HCT116 (cell line): ENCODE measurements at places on chromosomes 13 and 19.

DNA sequence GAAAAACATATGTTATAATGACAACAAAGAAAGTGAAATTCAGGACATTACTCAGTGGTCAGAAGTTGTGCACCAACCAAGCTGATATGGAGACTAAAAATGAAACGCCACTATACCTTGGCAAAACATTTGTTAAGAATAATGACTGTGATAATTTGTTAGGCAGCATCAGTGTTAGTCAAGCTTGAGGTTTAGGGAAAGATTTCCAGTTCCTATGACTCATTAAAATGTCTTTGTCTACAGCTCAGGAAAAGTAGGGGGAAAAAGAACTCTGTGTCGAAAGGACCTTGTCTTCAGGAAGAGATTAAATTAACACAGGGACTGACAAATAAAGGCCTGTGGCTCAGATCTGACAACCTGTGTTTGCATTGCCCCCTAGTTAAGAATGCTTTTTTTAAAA lies 764.1 kb upstream of the SLITRK6 start:
- DNase-seq: no peak
- H3K4me1 ChIP-seq: no peaks in the 10 kb centered on the region
- H3K27ac ChIP-seq: no peak overlapping the region
- no peaks in the 10 kb centered on the region for H3K36me3 ChIP-seq
- no peak overlapping the region for H3K4me3 ChIP-seq

DNA sequence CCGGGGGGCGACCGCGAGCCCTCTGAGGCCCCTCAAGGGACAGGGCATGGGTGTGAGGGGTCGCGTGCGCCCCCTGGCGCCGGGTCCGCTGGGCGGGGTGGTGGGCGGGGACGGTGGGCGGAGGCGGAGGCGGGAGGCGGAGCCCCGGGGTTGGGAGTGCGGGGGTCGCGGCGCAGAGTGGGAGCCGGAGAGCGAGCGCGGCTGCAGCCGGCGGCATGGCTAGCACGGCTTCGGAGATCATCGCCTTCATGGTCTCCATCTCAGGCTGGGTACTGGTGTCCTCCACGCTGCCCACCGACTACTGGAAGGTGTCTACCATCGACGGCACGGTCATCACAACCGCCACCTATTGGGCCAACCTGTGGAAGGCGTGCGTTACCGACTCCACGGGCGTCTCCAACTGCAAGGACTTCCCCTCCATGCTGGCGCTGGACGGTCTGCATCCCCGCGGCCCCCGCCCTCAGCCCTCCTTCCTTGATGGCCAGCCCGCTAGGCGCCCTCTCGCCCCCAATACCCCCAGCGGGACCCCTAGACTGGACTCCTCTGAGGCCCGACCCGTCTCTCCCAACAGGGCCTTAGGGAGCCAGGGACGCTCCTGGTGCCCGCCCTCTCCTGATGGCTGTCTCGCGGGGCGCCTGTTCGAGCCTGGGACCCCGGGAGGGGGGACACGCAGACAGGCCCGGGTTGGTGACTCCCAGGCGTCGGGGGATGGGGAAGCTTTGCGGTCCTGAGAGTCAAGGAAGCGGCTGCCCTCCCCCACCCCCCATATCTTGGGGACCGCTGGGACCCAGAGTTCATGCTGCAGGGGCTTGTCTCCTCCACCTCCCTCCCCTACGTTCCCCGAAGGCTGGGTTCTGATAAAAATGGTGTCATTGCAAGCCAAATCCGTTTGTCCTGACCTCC lies at the start of gene CLDN10:
Gene CLDN10 (plus strand): TSS at position 182 of the 903 bp plus-strand sequence. CDS start 34 bp downstream, at position 216.
- no peaks in the 10 kb centered on the region for H3K36me3 ChIP-seq
- H3K27me3 ChIP-seq: 0 out of 2 replicates have a peak, but pooled peaks cover 3% of the 10 kb centered on the region
- no peaks in the 10 kb centered on the region for H3K4me1 ChIP-seq
- no peak for DNase-seq
- H3K27ac ChIP-seq: no peak within 1 kb of the TSS
- no peak within 1 kb of the TSS for H3K4me3 ChIP-seq

- no peak overlapping the region for H3K27ac ChIP-seq
- no peaks in the 10 kb centered on the region for H3K27me3 ChIP-seq
- no peak for DNase-seq
- peaks cover 88% of the 10 kb centered on the region for H3K4me1 ChIP-seq
- no peaks in the 10 kb centered on the region for H3K36me3 ChIP-seq
Measured at GRCh38 chr13:110949628-110950027, 34.8 kb upstream of the ANKRD10 start.

DNA sequence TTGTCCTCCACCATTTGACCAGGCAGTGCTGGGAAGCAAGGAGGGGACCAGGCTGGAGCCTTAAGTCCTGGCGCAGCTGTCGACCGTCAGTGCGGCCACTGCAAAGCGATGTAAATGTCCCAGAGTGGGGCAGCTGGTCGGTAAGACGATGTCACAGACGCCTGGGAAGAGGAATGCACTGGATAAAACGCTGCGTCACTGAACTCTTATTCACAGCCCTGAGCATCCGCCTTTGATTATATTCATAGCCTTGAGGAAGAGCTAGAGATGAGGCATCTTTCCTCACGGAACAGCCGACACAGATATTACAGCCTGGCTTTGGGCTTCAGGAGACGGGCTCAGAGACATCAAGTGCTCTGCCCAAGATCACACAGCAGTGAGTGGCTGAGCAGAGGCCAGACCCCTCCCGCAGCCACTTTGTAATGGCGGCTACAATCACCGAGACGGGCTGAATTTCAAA lies 17.6 kb upstream of the TUBGCP3 start:
- no peak overlapping the region for H3K27ac ChIP-seq
- DNase-seq: no peak
- peaks cover 10% of the 10 kb centered on the region; the same call in 1 of the 2 replicates for H3K27me3 ChIP-seq
- peaks cover 9% of the 10 kb centered on the region for H3K4me1 ChIP-seq
- no peaks in the 10 kb centered on the region for H3K36me3 ChIP-seq

- no peaks in the 10 kb centered on the region for H3K36me3 ChIP-seq
- no peak overlapping the region for H3K4me3 ChIP-seq
- no peaks in the 10 kb centered on the region for H3K27me3 ChIP-seq
- no peak overlapping the region for H3K27ac ChIP-seq
- DNase-seq: no peak
Measured at GRCh38 chr13:93771782-93772181, 545.2 kb downstream of the GPC6 start.

DNA sequence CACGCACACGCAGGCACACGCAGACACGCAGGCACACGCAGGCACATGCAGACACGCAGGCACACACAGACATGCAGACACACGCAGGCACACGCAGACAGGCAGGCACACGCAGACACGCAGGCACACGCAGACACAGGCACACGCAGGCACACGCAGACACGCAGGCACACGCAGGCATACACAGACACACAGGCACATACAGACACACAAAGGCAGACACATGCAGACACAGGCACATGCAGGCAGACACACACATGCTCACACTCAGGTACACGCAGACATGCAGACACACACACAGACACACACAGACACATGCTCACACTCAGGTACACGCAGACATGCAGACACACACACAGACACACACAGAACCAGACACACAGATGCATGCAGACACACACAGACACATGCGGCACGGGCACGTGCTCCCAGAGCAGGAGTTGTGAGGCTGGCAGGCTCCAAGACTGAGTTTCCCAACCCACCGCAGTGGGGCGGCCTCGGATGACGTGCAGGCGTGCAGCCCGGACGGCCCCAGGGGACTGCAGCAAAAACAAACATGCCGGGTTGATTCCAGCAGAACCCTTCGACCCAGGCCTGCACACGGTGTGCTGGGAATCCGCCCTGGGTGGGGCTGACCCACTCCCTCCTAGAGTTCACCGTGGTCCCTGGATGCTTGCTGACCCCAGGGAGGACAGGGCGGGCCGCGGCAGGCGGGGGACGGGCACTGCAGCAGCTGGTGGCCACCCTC lies 100.0 kb downstream of the GADD45B start:
- no peaks in the 10 kb centered on the region for H3K27me3 ChIP-seq
- H3K4me1 ChIP-seq: peaks cover 27% of the 10 kb centered on the region
- DNase-seq: no peak

DNA sequence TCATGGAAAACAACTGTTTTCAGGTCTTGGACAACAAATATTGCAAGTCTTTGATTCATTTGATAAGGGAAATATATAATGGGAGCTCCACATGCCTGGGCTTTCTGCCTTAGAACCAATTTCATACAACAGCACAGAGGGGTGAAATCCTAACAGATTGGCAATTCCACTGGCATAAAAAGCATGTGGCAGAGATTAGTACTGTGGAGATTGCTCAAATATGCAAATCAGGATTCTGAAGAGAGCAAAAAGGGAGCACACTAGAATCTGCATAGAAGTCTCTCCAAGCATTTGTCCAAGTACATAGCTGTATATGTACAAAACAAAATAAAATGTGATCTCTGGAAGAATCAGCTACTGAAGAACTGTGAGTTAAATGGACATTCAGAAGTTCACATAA lies 312.9 kb upstream of the SLITRK5 start:
- no peaks in the 10 kb centered on the region for H3K4me1 ChIP-seq
- no peak overlapping the region for H3K4me3 ChIP-seq
- no peaks in the 10 kb centered on the region for H3K27me3 ChIP-seq
- H3K27ac ChIP-seq: no peak overlapping the region

DNA sequence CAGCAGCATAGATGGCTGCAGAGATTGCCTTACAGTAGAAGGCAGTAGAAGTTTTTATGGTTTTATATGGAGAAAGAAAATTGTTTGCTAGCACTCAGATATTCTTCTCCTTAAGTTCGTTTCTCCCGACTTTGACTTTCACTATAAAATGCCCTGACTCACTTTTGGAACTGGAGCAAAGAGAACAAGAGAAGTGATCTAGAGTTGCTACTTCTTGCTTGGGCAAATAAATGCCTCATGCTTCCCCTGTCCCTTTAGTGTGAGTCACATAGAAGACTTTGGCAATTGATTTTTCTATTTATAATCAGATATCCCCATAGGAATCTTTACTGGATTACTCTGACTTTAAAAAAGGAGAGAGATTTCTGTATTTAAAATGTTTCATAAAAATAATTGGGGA lies 46.9 kb downstream of the ITGBL1 start:
- H3K4me3 ChIP-seq: no peak overlapping the region
- H3K36me3 ChIP-seq: no peaks in the 10 kb centered on the region
- H3K27me3 ChIP-seq: no peaks in the 10 kb centered on the region
- H3K4me1 ChIP-seq: no peaks in the 10 kb centered on the region
- DNase-seq: no peak

DNA sequence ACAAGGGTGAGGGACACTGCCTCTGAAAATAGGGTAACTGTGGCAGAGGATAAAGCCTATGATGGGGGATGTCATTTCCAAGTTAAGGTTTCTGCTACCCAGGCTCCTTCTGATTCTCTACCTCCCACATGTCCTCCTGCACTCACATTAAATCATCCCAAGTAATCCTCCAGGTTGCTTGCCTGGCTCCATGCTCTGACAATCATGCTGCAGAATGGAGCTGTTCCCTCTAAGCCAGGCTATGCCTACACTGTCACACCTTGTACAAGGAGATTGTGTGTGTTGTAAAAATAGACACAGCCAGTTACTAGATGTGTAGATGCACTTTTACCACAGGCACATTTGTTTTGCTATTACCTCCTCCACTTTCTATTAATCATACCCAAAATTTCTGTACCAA lies 8.0 kb downstream of the ZNF416 start:
- H3K4me3 ChIP-seq: no peak overlapping the region
- peaks cover 15% of the 10 kb centered on the region for H3K36me3 ChIP-seq
- no peaks in the 10 kb centered on the region for H3K4me1 ChIP-seq
- no peak overlapping the region for H3K27ac ChIP-seq
- no peaks in the 10 kb centered on the region for H3K27me3 ChIP-seq

- H3K27me3 ChIP-seq: peaks cover 7% of the 10 kb centered on the region; the same call in 1 of the 2 replicates
- no peak overlapping the region for H3K27ac ChIP-seq
- H3K4me3 ChIP-seq: no peak overlapping the region
- no peaks in the 10 kb centered on the region for H3K36me3 ChIP-seq
Measured at GRCh38 chr13:77333594-77333993, 6.7 kb upstream of the MYCBP2 start.

DNA sequence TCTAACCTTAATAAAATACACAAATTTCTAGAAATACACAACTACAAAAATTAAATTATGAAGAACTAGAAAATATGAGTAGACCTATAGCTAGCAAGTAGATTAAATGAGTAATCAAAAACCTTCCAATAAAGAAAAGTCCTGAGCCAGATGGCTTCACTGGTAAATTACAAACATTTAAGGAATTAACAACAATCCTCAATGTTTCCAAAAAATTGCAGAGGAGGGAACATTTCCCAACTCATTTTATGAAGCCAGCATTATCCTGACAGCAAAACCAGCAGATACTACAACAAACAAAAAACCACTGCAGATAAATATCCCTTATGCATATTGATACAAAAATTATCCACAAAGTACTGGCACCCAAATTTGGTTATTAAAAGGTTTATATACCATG lies 230.9 kb downstream of the COG6 start:
- no peak overlapping the region for H3K27ac ChIP-seq
- H3K27me3 ChIP-seq: no peaks in the 10 kb centered on the region
- H3K36me3 ChIP-seq: no peaks in the 10 kb centered on the region
- H3K4me1 ChIP-seq: peaks cover 9% of the 10 kb centered on the region; the same call in 1 of the 2 replicates

DNA sequence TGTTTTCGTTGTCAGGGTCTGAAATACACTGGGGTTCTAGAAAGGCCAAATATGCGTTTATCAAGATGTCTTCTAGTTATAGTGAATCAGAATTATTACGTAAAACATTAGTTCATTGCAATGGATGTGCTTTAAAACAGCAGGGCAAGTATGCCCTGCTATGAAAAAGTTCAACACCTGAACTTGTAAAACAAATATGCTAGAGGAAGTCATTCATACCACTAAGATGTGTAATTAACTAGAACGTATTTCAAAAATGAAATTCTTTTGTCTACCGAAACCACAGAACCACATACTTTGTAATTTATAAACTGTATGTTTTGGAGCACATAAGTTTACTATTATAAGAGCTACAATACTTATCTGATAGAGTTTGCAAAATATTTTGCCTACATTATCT lies 266.2 kb downstream of the KCTD12 start:
- H3K4me1 ChIP-seq: no peaks in the 10 kb centered on the region
- H3K27ac ChIP-seq: no peak overlapping the region
- no peaks in the 10 kb centered on the region for H3K27me3 ChIP-seq
- no peak for DNase-seq

GRCh38 chr13:29497137-29497654 lies 98.3 kb downstream of the SLC7A1 start:
- H3K4me1 ChIP-seq: no peaks in the 10 kb centered on the region
- DNase-seq: no peak
- H3K27me3 ChIP-seq: peaks cover 18% of the 10 kb centered on the region; the same call in 1 of the 2 replicates
- H3K36me3 ChIP-seq: no peaks in the 10 kb centered on the region
- no peak overlapping the region for H3K27ac ChIP-seq

- H3K36me3 ChIP-seq: no peaks in the 10 kb centered on the region
- H3K4me3 ChIP-seq: no peak overlapping the region
- H3K27me3 ChIP-seq: no peaks in the 10 kb centered on the region
- no peak overlapping the region for H3K27ac ChIP-seq
- DNase-seq: no peak
- no peaks in the 10 kb centered on the region for H3K4me1 ChIP-seq
Measured at GRCh38 chr13:53092931-53093330, 64.3 kb downstream of the OLFM4 start.

- no peaks in the 10 kb centered on the region for H3K36me3 ChIP-seq
- no peak overlapping the region for H3K4me3 ChIP-seq
- no peak overlapping the region for H3K27ac ChIP-seq
- H3K27me3 ChIP-seq: no peaks in the 10 kb centered on the region
Measured at GRCh38 chr13:35365883-35366282, 110.6 kb downstream of the MAB21L1 start.
